ENCODE measurements at places on chromosomes 4 and X.
A peak's percentile ranks its signal among the peaks of the same experiment; 100 is the strongest.

- H3K36me3 ChIP-seq, result no peaks in the 10 kb centered on the region
- H3K27ac ChIP-seq, result peak overlapping the region; percentile 56
- peak overlapping the region; percentile 67 for H3K4me3 ChIP-seq
Measured at GRCh38 chr4:5050520-5051277, 581 bp upstream of the STK32B start.

- H3K4me1 ChIP-seq, result peaks cover 20% of the 10 kb centered on the region
- DNase-seq, result no peak
- H3K36me3 ChIP-seq, result no peaks in the 10 kb centered on the region
- no peak overlapping the region for H3K27ac ChIP-seq
- H3K4me3 ChIP-seq, result no peak overlapping the region
Measured at GRCh38 chr4:110641218-110641617, 18.3 kb upstream of the PITX2 start.

GRCh38 chr4:76658231-76659102, 223.4 kb downstream of the SHROOM3 start:
- H3K4me1 ChIP-seq, result peaks cover 42% of the 10 kb centered on the region
- H3K36me3 ChIP-seq, result no peaks in the 10 kb centered on the region
- H3K27ac ChIP-seq, result no peak overlapping the region

GRCh38 chrX:19746919-19747651, 140.3 kb downstream of the SH3KBP1 start:
- no peak for DNase-seq
- H3K27me3 ChIP-seq, result no peaks in the 10 kb centered on the region
- H3K4me1 ChIP-seq, result no peaks in the 10 kb centered on the region

DNA sequence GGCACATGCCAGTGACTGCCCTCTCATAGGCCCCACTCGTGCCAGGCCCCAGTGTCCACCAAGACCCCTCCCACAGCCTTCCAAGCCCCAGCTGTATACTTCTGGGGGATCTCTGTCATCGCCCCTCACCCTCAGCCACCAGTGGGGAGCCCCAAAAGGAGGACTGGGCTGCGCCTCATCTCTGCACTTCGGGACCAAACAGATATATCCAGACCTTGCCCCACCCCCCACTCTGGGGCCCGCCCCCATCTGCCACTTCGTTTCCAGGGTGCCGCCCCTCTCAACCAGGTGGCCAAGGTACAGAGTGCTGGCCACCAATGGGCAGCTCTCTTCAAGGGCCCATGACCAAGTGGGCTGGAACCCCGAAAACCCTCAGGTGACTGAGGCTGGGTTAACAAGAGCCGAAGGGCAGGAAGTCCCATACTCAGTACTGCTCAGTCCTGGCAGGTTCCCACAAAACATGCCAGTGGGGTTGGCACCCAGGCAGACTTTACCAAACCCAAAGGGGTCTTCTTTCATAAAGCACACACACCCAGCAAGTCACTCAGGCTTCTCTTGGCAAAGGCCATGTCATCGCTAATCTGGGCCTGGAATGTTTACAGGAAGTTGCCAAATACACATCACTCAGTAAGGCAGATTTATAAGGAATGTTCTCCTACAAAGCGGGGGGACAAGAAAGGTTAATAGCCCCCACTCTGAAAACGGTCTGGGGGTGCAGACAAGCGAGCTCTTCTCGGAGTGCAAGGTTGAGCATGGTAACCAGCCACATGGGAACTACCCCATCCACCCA, 4.4 kb downstream of the ZFYVE28 start:
- no peaks in the 10 kb centered on the region for H3K27me3 ChIP-seq
- H3K4me3 ChIP-seq, result peak overlapping the region; percentile 34
- peak overlapping the region; percentile 50 for H3K27ac ChIP-seq
- peaks cover 50% of the 10 kb centered on the region for H3K4me1 ChIP-seq

DNA sequence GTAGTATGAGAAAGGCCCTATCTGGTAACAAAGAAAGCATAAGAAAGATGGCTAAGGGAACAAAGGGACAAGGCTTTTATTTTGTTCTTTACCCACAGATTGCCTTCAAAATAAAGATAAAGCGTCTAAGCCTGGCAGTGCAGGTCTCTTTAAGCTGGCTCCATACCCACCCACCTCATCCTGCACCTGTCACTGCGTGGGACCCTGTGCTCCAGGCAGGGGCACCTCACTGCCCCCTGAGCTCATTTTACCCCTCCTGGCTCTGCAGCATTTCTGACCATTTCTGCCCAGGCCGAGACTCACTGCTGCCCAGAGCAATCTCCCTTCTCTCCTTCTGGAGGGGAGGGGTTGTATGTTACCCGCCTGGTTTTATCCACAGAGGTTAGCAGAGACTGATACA, 1.7 kb upstream of the CYP4V2 start:
- H3K4me1 ChIP-seq, result peaks cover 24% of the 10 kb centered on the region
- H3K27ac ChIP-seq, result peak overlapping the region; percentile 92
- no peak for DNase-seq

GRCh38 chr4:107931775-107932321, 499 bp downstream of the CYP2U1 start:
- peak overlapping the region; percentile 93 for H3K4me3 ChIP-seq
- H3K4me1 ChIP-seq, result peaks cover 31% of the 10 kb centered on the region
- DNase-seq, result no peak
- H3K27me3 ChIP-seq, result no peaks in the 10 kb centered on the region
- no peaks in the 10 kb centered on the region for H3K36me3 ChIP-seq

DNA sequence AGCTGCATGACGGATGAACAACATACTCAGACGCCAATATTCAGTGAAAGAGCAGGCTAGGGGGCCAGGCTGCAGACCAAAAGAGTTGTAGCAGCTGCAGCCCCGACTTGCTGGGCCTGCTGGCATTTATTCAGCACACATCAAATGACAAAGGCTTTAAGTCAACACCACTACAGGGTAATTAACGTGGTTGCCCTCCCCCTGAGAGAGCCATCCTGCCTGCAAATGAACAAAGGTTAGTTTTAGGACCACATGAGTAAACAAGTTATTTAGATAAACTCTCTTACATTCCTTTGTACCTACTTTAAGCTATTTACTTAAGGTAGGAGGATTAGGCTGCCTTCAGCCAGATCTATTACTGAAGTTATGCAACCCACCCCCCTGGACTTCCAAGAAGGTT, 1329.1 kb downstream of the PCDH18 start:
- no peak for DNase-seq
- no peak overlapping the region for H3K27ac ChIP-seq
- no peaks in the 10 kb centered on the region for H3K27me3 ChIP-seq
- no peak overlapping the region for H3K4me3 ChIP-seq
- no peaks in the 10 kb centered on the region for H3K4me1 ChIP-seq
- H3K36me3 ChIP-seq, result no peaks in the 10 kb centered on the region

- H3K27ac ChIP-seq, result no peak overlapping the region
- no peaks in the 10 kb centered on the region for H3K36me3 ChIP-seq
- H3K4me3 ChIP-seq, result no peak overlapping the region
- no peak for DNase-seq
- no peaks in the 10 kb centered on the region for H3K27me3 ChIP-seq
Measured at GRCh38 chr4:63717384-63717783, 691.9 kb downstream of the TECRL start.

- peak; percentile 79 for DNase-seq
- no peaks in the 10 kb centered on the region for H3K36me3 ChIP-seq
- H3K4me1 ChIP-seq, result no peaks in the 10 kb centered on the region
- no peak overlapping the region for H3K27ac ChIP-seq
Measured at GRCh38 chr4:186500721-186501304, 54.6 kb downstream of the MTNR1A start.

- H3K4me3 ChIP-seq, result no peak overlapping the region
- no peaks in the 10 kb centered on the region for H3K4me1 ChIP-seq
Measured at GRCh38 chrX:39145859-39146258, 344.6 kb downstream of the MID1IP1 start.

DNA sequence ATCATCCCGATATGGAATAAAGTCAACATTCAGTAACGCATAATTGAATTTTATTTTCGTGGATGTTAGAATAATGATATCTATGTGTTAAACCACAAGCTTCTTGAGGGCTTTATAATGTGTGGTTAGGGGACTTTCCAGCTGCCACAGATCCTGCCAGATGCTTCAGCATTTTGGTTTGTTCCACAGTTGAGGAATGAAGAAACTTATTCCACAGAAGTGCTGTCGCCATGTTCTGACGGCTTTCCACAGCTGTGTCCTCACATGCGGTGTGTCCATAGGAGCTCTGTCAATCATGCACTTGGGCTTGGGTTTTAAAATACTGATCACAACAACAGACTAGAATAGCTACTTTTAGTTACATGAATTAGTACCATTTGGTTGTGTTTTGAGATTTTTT, 411.9 kb downstream of the TRIML1 start:
- no peak overlapping the region for H3K27ac ChIP-seq
- no peaks in the 10 kb centered on the region for H3K27me3 ChIP-seq
- H3K36me3 ChIP-seq, result no peaks in the 10 kb centered on the region
- no peaks in the 10 kb centered on the region for H3K4me1 ChIP-seq
- no peak overlapping the region for H3K4me3 ChIP-seq

GRCh38 chrX:155216940-155217440, 730 bp downstream of the VBP1 start:
- DNase-seq, result no peak
- H3K27me3 ChIP-seq, result no peaks in the 10 kb centered on the region
- peak overlapping the region; percentile 92 for H3K27ac ChIP-seq
- peaks cover 22% of the 10 kb centered on the region for H3K4me1 ChIP-seq
- no peaks in the 10 kb centered on the region for H3K36me3 ChIP-seq
- peak overlapping the region; percentile 65 for H3K4me3 ChIP-seq

GRCh38 chr4:71520850-71521249, 182.0 kb downstream of the SLC4A4 start:
- H3K4me3 ChIP-seq, result no peak overlapping the region
- no peaks in the 10 kb centered on the region for H3K36me3 ChIP-seq
- no peak for DNase-seq
- no peaks in the 10 kb centered on the region for H3K4me1 ChIP-seq

DNA sequence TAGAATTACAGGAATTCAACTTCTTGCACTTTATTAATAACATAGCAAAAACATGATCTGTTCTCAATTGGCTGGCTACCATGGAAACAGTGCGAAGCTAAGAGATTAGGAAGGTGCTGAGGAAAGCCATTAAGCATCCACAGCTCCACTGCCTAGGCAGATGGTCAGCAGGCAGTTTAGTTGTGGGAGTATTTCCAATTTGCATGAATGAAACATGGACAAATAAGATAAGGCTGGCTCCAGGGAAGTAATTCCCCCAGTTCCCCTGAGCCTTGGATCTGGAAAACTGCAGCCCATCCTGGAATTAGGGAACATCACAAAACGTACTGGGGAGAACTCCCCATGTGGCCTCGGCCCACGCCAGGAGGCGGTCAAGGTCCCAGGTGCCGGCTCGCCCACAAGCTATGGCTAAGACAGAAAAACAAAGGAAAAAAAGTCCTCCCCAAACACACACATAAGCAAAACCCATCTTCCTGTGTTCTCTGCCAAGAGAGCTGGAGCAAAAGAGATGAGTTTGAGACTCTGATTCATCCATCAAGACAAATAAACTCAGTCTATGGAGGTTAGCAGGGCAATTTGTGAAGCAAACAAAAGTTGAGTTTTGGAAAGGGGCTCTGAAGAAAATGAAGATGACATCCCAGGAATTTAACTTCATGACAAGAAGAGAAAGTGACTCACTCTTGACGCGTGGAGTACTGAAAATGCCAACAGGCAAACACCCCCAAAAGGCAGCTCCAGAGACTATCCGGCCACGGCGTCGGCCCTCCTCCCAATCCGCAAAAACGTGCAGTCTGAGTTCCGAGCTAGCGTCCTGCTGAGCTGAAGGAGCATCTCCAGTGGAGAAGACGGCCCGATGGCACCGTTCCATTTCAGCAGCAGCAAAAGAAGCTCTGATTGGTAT, 45.1 kb downstream of the IGFBP7 start:
- H3K4me3 ChIP-seq, result peak overlapping the region; percentile 27
- peak overlapping the region; percentile 82 for H3K27ac ChIP-seq
- DNase-seq, result no peak

DNA sequence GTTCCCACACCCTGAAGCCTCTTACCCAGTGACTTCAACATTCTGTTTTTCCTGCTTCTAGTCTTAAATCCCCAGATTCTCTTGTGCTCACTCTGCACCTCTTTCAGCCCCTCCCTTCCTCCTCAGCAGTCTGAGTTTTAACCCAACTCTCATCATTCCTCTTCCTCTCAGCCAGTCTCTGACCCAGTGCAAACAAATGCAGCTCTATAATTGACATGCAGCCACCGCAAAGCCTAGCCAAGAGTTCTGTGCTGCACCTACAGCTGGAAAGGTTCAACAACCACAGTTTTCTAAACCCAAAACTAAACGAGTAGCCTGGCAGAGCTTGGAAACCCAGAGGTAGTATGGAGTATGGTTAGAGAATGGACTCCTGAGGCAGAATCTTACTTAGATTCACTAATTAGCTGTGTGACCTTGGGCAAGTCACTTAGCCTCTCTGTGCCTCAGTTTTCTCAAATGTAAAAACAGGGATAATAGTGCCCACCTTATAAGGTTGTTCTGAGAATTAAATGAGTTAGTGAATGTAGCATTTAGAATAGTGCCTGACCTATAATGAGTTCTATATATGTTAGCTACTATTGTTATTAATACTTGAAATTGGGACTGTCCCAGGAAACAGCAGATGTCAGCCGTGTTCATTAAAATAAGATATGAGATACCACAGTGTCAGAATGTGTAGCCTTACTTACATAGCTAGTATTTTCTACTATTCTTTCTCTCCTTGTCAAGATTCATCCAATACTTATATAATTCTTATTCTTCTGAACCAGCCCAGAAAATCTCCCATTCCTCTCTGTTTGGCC, 3.5 kb downstream of the TMEM154 start:
- H3K27me3 ChIP-seq, result peaks cover 10% of the 10 kb centered on the region
- H3K27ac ChIP-seq, result no peak overlapping the region
- H3K4me1 ChIP-seq, result peaks cover 17% of the 10 kb centered on the region
- DNase-seq, result no peak
- H3K36me3 ChIP-seq, result no peaks in the 10 kb centered on the region
- H3K4me3 ChIP-seq, result no peak overlapping the region

GRCh38 chrX:46758163-46758955, 559 bp downstream of the SLC9A7 start:
- no peaks in the 10 kb centered on the region for H3K27me3 ChIP-seq
- no peak for DNase-seq
- peaks cover 4% of the 10 kb centered on the region for H3K4me1 ChIP-seq
- no peaks in the 10 kb centered on the region for H3K36me3 ChIP-seq

- no peaks in the 10 kb centered on the region for H3K4me1 ChIP-seq
- H3K36me3 ChIP-seq, result no peaks in the 10 kb centered on the region
- DNase-seq, result no peak
- no peaks in the 10 kb centered on the region for H3K27me3 ChIP-seq
- no peak overlapping the region for H3K27ac ChIP-seq
Measured at GRCh38 chr4:105490523-105490922, 16.7 kb upstream of the PPA2 start.

All from esophagus muscularis mucosa (tissue), 4 donors.